ENCODE measurements at places on chromosomes 1 and 21. TPM values are rescaled to one million over a fixed set of nuclear protein-coding genes. Genes with fewer than 3 reads are reported as not detected.

CRP gene
- not detected for total RNA-seq

SLC6A17 gene
- total RNA-seq, result 0.59 TPM

STUM gene
- not detected for total RNA-seq

CNTN2 gene
- not detected for total RNA-seq

AMPD1 gene
- total RNA-seq, result not detected

OR6K3 gene
- not detected for total RNA-seq

TNN gene
- not detected for total RNA-seq

MTARC2 gene
- 1.1 TPM for total RNA-seq

RNF115 gene
- 17.9 TPM for total RNA-seq

MT1HL1 gene
- total RNA-seq, result not detected

KIF14 gene
- total RNA-seq, result 19.3 TPM

C1orf115 gene
- 0.54 TPM for total RNA-seq

PNRC2 gene
- 148 TPM for total RNA-seq

AMY2A gene
- not detected for total RNA-seq

EDARADD gene
- total RNA-seq, result 1.2 TPM

HLCS gene
- 22.9 TPM for total RNA-seq

PRAMEF27 gene
- not detected for total RNA-seq

ST6GALNAC3 gene
- 0.05 TPM for total RNA-seq

CENPS gene
- 21.2 TPM for total RNA-seq

OR2M5 gene
- total RNA-seq, result not detected

RAB42 gene
- 3.2 TPM for total RNA-seq

BARHL2 gene
- not detected for total RNA-seq

FHAD1 gene
- total RNA-seq, result 1.3 TPM

IL20 gene
- total RNA-seq, result not detected

S100A3 gene
- total RNA-seq, result 5.2 TPM

C1orf122 gene
- total RNA-seq, result 63.3 TPM

FAM167B gene
- total RNA-seq, result 0.20 TPM

OPN3 gene
- total RNA-seq, result 30.8 TPM

DDI2 gene
- 17.4 TPM for total RNA-seq

ADSS2 gene
- 45.7 TPM for total RNA-seq

PRAMEF11 gene
- not detected for total RNA-seq

DNAI4 gene
- total RNA-seq, result 4.3 TPM

KMO gene
- not detected for total RNA-seq

NPPA gene
- total RNA-seq, result not detected

All from M059J (cell line).